ENCODE measurements at places on chromosomes 13 and 19. TPM values are rescaled to one million over a fixed set of nuclear protein-coding genes. Genes with fewer than 3 reads are reported as not detected.

GRCh38 chr19:12465211-12465610 is 19.4 kb downstream of the ZNF709 start:
- H3K4me3 ChIP-seq = no peak overlapping the region
- no peak for DNase-seq
- no peak overlapping the region for H3K27ac ChIP-seq
- no peaks in the 10 kb centered on the region for H3K4me1 ChIP-seq
- H3K36me3 ChIP-seq = no peaks in the 10 kb centered on the region
- H3K27me3 ChIP-seq = no peaks in the 10 kb centered on the region

DNA sequence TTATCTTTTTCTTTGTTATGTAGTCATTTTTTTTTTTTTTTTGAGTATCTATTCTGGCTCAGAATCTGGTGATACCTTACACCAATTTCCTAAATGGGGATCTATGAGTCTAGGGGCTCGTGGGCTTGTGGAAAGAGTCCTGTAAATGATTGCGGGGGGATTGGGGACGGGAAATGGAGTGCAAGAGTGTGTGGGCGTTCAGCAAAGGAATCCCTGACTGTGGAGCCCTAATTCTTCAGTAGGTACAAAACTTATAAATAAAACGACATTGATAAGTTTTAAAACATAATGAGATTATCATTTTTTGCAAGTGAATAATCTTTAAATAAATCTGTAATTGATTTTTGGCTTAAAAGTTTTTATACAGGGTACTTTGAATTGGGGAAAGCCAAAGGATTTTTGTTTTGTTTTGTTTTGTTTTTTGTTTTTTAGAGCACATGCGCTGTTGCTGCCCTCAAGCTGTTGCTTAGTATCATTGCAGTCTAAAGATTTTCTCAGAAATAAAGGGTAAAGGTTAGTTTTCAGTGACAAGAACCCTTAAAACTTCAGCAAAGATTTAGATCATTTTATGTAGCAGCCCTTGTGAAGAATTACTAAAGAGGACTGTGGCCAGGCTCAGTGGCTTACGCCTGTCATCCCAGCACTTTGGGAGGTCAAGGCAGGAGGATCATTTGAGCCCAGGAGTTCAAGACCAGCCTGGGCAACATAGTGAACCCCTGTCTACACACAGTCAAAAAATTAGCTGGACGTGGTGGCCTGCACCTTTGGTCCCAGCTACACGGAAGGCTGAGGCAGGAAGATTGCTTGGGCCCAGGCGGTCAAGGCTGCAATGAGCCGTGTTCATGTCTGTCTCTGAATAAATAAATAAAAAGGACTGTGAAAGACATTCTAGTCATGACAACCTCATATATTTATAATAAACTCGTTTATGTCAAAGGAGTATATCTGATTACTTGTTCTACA is 1.7 kb downstream of the ERCC5 start:
- no peaks in the 10 kb centered on the region for H3K27me3 ChIP-seq
- no peaks in the 10 kb centered on the region for H3K36me3 ChIP-seq

PSG5 gene
- 2.1 TPM for total RNA-seq

ACP4 gene
- total RNA-seq = not detected

- no peak overlapping the region for H3K4me3 ChIP-seq
- H3K36me3 ChIP-seq = peaks cover under 1% of the 10 kb centered on the region
- peaks cover under 1% of the 10 kb centered on the region for H3K4me1 ChIP-seq
These were observed 7.9 kb downstream of the INTS6 start for GRCh38 chr13:51444922-51445321.

DNA sequence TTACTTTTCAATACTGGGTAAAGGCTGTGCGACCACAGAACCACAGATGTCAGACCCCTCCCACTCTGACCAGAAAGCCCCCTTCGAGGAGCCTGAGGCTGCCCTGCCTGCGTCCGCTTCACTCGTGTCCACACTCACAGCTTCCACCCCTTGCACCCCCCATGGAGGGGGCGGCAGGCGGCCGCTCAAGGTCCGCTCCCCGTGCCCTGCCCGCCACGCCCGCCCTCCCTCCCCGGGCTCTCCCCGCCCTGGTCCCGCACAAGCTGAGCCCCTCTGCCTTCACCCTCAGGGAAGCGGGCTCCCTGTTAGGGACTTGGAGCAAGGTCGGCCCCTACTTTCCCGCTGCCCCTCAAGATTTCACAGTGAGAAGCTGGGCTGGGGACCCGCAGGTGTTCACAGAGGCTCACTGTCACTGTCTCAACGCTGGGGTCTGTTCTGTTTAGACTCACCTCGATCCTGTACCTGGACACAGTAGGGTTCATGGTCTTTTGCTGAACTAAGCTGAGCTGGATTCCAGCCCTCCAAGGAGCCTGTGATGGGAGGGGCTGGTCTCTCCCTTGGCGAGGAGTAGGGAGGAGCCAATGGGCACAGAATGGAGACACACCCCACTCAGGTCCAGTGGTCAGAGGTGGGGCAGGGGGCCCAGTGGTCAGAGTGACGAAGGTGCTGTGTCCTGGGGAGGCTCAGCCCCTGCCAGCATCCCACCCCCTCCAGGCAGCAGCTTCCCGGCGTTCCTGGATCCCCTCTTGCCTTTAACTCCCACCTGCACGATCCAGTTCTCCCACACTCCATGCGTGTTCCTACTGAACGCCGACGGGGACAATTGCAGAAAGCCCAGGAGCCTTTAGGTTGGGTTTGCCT is 69.5 kb downstream of the SPACA7 start:
- H3K4me1 ChIP-seq = no peaks in the 10 kb centered on the region
- no peak overlapping the region for H3K4me3 ChIP-seq
- DNase-seq = no peak
- no peaks in the 10 kb centered on the region for H3K36me3 ChIP-seq

DNA sequence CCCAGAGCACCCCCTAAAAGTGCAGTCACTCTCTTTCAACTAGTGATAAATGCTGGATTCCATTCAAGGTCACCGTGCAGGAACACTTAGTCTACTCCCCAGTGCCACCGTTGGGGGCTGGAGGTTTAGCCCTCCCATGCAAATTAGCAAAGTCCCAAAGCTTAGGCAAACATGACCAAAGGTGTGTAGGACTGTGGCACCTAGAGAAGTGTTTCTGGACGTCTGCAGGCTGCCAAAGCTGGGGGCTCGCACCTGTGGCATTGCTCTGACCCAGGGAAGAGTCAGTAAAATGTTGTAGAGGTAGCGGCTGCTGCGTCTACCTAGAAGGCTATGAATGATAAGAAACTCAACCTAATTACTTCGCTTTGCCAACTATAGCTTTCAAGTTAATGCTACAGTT is 13.9 kb downstream of the COL4A1 start:
- no peaks in the 10 kb centered on the region for H3K36me3 ChIP-seq
- no peaks in the 10 kb centered on the region for H3K27me3 ChIP-seq

ZNF491 gene
- total RNA-seq = 5.8 TPM

ARHGEF7 gene
- total RNA-seq = 42.8 TPM

GRCh38 chr13:97387485-97387839 is 46.5 kb upstream of the RAP2A start:
- DNase-seq = no peak
- no peaks in the 10 kb centered on the region for H3K27me3 ChIP-seq
- H3K4me3 ChIP-seq = no peak overlapping the region
- H3K36me3 ChIP-seq = no peaks in the 10 kb centered on the region
- H3K4me1 ChIP-seq = peaks cover 3% of the 10 kb centered on the region

APOC4 gene
- total RNA-seq = not detected

- no peak overlapping the region for H3K27ac ChIP-seq
- H3K27me3 ChIP-seq = peaks cover 3% of the 10 kb centered on the region
- H3K36me3 ChIP-seq = no peaks in the 10 kb centered on the region
- H3K4me1 ChIP-seq = peaks cover 5% of the 10 kb centered on the region
These were observed 11.9 kb downstream of the UNC13A start for GRCh38 chr19:17676295-17676694.

- no peaks in the 10 kb centered on the region for H3K27me3 ChIP-seq
- H3K36me3 ChIP-seq = no peaks in the 10 kb centered on the region
- H3K27ac ChIP-seq = no peak overlapping the region
- H3K4me3 ChIP-seq = no peak overlapping the region
These were observed 16.3 kb upstream of the VSTM2B start for GRCh38 chr19:29509456-29509855.

ZNF723 gene
- not detected for total RNA-seq

- DNase-seq = peak; percentile 92
- H3K4me3 ChIP-seq = peak overlapping the region; percentile 7
- no peaks in the 10 kb centered on the region for H3K36me3 ChIP-seq
These were observed 13.6 kb downstream of the IER2 start for GRCh38 chr19:13163609-13164342.

DNA sequence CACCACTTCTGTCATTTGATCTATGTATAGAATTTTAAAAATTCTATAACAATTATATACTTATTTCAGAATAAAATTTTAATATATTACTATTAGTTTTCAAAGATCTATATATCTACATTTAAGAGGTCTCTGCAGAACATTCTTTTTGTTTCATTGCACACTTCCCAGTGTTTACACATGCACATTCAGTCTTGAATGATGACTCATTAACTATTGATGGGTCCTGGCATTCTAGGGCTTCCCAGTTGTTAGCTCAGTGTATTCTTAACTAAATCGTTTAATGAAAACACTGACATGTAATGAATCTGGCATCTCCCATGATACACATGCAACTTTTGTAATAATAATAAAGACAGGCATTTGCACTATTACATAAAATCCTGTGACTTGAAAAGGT is 324.6 kb downstream of the KLF12 start:
- H3K4me3 ChIP-seq = no peak overlapping the region
- H3K27ac ChIP-seq = no peak overlapping the region
- DNase-seq = peak; percentile 89
- no peaks in the 10 kb centered on the region for H3K27me3 ChIP-seq

DNA sequence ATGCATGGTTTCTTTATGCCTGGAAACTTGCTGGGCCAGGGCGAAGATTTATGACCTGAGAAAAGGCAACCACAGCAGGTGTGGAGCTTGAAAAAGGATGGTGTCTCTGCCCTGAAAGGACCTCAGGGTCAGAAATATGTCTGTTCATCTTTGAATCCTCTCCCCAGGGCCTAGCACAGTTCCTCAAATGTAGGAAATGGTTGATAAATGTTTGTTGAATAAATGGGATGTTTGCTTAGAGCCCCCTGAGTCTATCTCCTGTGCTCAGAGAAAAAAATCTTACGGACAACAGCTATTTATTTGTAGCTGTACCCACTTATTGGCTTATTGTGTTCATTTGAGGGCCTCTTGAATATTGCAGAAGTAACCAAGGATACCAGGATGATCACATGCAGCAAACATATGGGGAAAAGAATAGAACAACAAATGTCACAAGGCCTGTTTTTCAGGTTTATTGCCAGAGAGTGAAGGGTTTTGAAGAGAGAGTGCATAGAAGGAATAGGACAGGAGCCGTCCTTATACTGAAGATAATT is 114.5 kb downstream of the KLF5 start:
- no peak overlapping the region for H3K27ac ChIP-seq
- no peaks in the 10 kb centered on the region for H3K27me3 ChIP-seq
- no peak for DNase-seq
- no peak overlapping the region for H3K4me3 ChIP-seq

DNA sequence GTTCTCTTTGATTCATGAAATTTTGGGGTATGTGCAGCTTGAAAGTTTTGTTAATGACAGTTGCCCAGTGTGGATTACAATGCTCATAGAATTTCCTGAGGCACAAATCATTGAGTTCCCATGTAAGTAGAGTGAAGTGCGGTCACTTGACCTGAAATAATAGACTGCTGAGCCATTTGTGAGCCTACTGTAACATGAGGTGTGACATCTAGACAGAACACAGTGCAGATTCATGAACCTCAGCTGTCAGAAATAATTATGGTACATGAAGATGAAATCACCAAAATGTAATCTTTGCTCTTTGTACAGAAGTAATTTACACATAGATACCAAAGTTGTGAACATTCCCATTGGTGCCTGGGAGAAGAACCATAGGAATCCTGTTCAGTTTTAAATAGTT is 84.6 kb downstream of the DHRS12 start:
- no peaks in the 10 kb centered on the region for H3K36me3 ChIP-seq
- H3K27ac ChIP-seq = no peak overlapping the region
- no peak for DNase-seq
- H3K4me1 ChIP-seq = peaks cover 2% of the 10 kb centered on the region
- H3K4me3 ChIP-seq = no peak overlapping the region
- no peaks in the 10 kb centered on the region for H3K27me3 ChIP-seq

DNA sequence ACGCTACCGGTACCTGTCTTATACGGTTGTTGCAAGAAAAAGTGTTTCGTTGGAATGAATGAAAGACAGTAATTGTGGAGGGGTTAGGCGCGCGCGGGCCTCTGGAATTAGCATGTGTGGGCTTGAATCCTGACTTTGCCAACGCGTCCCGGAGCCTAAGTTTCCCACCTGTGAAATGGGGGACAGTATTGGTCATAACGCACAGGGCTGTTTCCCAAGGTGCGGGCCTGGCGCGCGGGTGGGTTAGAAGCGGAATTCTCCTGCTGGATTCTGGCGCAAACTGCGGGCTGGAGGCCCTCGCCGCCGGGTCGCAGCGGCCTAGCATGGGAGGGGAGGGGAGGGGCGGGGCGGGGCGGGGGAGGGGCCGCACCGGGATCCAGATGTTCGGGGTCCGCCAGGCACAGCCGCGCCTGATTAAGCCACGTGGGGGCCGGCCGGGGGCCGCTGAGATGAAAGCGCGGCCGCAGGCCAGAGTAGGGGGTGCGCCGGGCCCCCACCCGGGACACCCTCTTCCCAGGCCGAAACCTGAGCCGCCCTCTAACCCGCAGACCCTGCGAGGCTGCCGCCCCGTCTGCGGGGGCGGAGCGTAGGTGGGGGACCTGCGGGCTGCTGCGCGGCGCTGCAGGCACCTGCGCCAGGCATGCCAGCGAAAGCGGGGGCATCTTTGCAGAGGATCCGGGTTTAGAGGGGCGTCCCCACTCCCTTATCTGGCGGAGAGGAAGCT is 1.2 kb upstream of the TMEM59L start:
- DNase-seq = no peak
- no peak overlapping the region for H3K27ac ChIP-seq
- no peaks in the 10 kb centered on the region for H3K36me3 ChIP-seq
- no peak overlapping the region for H3K4me3 ChIP-seq

CPB2 gene
- not detected for total RNA-seq

ACTN4 gene
- 127 TPM for total RNA-seq

ASPDH gene
- not detected for total RNA-seq

LRP3 gene
- 28.2 TPM for total RNA-seq

- no peak overlapping the region for H3K27ac ChIP-seq
- peak; percentile 0 for DNase-seq
- H3K36me3 ChIP-seq = no peaks in the 10 kb centered on the region
These were observed 857.2 kb downstream of the SLITRK1 start for GRCh38 chr13:83024955-83025594.
